ENCODE measurements at places on chromosomes 13 and 19.

DNA sequence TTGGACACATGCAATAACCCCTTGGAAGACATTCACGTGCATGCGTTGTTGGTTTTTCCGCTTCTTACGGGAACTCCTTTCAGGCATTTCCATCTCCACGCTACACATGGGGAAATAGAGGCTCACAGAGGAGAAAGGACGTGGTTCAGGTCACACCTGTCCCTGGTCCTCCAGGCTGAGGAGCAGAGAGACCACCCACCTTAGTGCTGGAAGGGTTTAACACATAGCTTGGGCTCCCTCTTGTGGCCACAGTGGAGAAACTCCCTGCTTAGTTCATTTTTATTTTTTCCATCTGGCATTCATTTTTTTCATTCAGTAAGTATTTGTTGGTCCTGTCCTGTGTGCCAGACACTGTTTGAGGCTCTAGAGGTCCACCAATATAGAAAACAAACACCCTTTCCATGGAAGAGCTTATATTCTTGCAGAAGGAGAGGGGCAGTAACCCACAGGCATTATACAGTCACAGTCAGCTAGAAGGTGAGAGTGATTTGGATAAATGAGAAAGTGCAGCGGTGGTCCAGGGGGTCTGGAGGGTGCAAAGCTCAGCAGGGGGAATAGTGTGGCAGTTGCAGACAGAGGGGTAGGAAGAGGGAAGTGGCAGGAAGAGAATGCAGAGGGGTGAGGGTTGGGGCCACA lies 24.2 kb upstream of the TTYH1 start:
- peak; percentile 79 for DNase-seq

DNA sequence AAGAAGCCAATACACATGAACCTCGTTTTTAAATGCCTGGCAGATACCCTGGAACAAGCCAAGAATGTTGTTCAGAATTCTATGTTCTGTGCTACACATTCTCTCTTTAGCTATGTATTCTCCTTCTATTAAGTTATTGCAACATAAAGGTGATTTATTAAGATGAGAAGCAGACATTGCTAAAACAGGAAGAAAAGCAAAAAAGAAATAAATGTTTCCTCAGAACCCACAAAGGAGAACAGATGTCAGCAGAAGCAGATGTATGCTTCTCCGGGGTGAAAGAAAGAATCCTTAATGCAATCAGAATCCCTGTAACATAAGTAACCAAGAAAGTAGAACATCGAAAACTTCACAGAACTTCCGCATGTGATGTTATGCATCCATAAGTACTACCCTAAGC lies 302.9 kb downstream of the DCT start:
- peak; percentile 73 for DNase-seq

DNA sequence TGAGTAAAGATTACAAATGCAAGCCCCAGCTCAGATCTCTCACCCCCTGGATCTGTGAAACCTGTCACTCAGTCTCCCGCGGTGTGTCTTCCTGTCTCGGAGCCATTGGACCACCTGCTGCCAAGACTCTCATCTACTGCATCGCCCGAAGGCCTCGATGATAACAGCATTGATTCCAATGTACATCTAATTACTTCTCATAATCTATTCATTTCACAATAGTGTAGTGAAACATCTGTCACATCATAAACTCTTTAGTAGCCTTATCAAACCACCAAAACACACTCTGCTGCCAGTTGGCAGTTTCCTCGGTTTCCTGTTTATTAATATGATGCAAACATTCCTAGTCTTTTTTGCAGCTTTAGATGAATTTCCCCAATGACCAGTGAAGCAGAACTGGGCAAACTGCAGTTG lies 220.3 kb downstream of the POU4F1 start:
- DNase-seq: no peak

DNA sequence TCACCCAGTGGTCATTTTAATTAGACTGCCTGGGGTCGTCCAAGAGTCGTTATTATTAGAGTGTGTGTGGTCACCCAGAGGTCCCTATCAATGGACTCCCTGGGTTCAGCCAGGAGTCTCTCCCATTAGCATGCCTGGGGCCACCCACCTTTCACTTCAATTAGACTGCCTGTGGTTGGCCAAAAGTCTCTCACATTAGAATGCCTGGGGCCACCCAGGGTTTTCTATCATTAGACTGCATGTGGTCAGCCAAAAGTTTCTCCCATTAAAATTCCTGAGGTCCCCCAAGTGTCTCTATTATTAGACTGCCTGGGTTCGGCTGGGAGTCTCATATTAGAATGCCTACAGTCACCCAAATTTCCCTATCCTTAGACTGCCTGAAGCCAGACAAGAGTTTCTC lies 1472.6 kb downstream of the UQCRFS1 start:
- no peak for DNase-seq

DNA sequence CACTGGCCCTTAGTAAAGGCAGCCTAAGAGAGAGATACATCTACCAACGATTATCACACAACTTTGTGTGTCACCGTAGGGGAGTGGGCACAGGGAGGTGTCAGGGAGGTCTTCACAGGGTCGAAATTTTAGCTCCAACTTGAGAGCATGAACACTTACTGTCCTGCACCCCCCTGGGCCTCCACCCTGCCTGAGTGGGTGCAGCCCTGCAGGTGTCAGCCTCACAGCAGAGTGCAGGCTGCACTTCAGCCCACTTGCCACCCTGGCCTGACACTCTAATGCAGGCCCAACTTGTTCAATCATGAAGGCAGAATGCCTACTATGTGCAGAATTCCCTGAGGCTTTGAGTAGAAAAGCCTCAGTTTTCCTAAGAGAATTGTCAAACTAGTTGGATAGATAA lies 4.0 kb upstream of the SMAD9 start:
- no peak for DNase-seq
